ENCODE measurements at places on chromosomes 5 and 9.

- DNase-seq, result no peak
Measured at GRCh38 chr9:93228453-93228852, 44.5 kb downstream of the WNK2 start.

DNA sequence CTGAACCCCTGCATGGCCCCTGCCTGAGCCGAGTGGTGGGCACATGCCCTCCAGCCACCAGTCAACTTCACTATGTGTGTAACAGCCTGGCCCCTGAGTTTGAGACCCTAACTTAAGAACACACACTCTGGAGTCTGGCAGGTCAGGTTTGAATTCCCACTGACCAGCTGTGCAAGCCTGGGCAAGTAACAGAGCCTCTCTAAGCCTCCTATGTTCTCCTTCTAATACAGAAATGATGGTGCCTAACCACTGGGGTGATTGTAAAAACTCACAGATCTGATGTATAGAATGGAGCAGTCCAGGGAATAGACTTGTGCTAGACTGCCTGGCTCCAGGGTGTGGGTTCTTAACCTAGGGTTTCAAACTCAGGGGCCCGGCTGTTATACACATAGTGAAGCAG is 16.7 kb upstream of the AKNA start:
- DNase-seq, result no peak

DNA sequence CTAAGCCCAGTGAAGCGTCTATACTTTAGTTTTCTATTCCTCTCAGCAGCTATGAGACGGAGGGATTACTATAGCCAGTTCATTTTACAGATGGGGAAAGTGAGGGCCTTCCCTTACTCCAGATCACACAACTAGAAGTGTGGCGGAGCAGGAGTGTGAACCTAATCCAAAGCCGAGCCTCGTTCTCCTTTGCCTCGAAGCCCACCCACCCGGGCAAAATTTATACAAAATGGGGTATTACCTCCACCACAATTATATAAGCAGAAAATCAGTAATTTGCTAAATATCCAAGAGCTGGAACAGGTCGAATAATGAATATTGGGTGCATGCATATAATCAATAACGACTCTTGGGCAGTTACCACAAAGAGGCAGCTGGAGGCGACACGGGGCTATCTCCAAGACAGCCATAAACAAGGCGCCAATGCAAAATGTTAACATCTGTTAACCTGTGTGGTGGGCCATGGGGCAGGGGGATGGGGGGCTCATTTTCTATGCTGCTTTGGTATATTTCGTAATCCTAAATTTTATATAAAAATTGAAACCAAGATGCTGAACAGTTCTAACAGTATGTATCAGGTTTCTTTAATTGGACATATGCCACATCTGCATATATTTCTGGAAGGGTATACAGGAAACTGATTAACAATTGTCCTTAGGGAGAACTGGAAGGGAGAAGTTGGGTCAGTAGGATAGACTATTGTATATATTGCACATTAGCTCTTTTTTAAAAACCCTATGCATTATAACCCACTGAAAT is 1.2 kb upstream of the RNF44 start:
- DNase-seq, result no peak

DNA sequence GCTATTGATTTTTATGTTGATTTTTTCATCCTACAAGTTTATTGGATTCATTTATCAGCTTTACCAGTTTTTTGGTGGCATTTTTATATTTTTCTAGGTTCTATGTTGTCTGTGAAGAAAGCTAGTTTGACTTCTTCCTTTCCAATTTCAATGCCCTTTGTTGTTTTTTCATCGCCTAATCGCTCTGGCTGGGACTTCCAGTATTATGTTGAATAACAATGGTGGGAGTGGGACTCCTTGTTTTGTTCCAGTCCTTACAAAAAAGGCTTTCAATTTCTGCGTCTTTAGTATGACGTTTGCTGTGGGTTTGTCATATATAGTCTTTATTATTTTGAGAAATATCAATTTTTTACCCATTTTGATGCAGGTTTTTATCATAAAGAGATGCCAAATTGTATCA is 175.6 kb upstream of the CCNH start:
- no peak for DNase-seq

DNA sequence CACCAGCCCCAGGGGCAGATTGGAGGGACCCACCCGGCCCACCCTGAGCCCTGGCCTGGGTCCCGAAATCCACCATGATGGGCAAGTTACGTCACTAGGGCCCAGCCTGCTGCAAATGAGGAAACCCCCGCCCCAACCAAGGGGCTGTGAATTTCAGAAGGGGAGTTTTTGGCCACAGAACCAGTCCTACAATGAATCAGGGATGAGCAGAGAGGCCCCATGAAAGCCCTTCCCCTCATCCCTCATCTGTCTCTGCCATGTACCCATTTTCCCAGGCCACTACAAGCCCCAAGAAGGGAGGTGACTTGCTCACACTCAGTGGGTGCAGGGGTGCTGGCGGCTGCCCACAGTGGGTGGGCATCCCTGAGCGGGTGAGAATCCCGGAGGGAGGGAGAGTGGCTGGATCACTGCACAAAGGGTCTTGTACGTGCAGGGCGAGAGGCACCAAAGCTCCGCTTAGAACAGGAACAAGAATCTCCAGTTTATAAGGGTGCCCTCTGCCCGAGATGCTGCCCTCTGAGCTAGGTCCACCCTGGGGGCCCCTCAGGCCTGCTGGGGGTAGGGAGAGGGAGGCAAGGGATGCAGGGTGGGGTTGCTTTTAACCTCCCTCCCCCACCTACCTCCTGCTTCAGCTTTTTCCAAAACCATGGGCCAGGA is 10.4 kb upstream of the TCF7 start:
- peak; percentile 47 for DNase-seq

DNA sequence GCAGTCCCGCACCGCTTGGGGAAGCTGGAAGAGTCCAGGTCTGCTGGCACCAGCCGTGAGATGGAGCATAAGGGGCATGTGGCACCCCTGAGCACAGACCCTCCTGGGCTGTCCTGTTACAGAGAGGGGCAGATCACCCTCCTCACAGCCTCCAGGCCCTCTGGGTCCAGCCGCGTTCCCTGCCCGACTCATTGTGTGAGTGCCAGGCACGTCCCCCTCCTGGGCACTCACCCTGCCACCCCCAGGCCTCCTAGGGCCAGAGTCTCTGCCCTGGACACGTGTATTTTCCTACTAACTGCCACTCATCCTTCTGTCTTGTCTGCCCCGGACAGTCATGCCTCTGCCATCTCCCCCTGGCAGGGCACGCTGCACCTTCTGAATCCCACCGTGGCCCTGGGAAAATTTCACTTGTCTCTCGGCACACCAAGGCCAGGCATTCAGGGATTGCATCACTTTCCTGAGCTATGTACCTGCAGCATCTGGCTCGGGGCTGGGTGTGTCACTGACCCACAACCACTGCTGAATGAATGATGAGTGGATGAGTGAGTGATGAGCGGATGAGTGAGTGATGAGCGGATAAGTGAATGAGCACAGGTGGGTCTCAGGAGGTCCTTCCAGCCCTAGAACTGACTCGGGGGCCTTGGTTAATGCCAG is 21.5 kb upstream of the FCN1 start:
- no peak for DNase-seq
